Body of pancreas (tissue), 4 donors: ENCODE measurements at places on chromosomes 7 and 10. TPM values are rescaled to one million over a fixed set of nuclear protein-coding genes. Genes with fewer than 3 reads are reported as not detected.

DNA sequence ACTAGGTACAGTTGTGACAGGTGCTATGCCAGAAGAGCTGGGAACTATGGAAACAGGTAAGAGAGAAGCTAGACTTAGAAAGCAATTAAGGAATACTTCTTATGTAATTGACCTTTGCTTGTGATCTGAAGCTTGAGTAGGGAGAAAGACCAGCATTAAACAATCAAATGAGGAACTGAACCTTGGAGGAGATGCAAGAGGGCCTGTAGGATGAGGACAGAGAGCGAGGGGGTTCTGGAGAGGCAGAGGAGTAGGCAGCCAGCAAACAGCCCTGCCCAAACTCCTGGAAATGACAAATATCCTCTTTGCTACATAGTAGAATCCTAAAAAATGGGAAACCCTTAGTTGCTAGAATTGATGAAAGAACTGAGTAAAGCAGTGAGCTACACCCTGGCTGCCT is 41.6 kb upstream of the FAM204A start:
- no peak for DNase-seq

GRCh38 chr7:88647825-88648224 is 111.7 kb upstream of the ZNF804B start:
- no peak for DNase-seq

GRCh38 chr10:75109459-75109778 is 2.0 kb upstream of the SAMD8 start:
- no peak for DNase-seq

GRCh38 chr10:33817605-33818004 is 483.1 kb upstream of the NRP1 start:
- DNase-seq, result no peak

- no peak for DNase-seq
Observed at GRCh38 chr7:86978808-86979506, 80.5 kb downstream of the ELAPOR2 start.

GRCh38 chr7:138632826-138633602 is 68.1 kb downstream of the SVOPL start:
- DNase-seq, result no peak

GRCh38 chr10:128091636-128092210 is 34.5 kb downstream of the MKI67 start:
- no peak for DNase-seq

DNA sequence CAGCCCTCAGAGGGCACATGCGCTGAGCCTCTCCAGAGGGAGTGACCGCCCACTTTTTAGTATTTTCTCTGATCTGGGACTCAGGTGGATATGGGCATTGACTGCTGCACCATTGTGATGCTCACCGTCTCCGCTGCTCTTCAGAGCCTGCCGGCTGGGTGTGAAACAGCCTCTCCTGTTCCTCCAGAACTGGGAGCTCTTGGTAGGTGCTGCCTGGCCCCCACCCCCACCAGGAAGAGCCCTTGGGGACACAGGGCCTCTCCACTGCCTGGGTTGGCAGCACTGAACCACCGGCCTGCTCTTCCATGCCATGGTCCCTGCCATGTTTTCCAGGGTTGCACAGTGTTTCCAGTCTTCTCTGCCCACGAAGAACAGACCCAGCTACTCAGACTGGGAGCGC is 36.3 kb downstream of the ARHGAP22 start:
- no peak for DNase-seq

DNA sequence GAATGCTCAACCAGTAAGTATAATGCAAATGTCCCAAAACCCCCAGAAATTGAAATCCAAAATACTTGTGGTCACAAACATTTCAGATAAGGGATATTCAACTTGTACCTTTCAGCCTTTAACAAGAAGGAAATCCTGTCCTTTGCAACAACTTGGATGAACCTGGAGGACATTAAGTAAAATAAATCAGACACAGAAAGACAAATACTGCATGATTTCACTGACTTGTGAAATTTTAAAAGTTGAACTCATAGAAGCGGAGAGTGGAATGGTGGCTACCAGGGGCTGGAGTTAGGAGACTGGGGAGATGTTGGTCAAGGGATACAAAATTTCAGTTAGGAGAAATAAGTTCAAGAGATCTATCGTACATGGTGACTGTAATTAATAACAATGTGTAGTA is 187.6 kb downstream of the DNAH11 start:
- DNase-seq, result no peak

DNA sequence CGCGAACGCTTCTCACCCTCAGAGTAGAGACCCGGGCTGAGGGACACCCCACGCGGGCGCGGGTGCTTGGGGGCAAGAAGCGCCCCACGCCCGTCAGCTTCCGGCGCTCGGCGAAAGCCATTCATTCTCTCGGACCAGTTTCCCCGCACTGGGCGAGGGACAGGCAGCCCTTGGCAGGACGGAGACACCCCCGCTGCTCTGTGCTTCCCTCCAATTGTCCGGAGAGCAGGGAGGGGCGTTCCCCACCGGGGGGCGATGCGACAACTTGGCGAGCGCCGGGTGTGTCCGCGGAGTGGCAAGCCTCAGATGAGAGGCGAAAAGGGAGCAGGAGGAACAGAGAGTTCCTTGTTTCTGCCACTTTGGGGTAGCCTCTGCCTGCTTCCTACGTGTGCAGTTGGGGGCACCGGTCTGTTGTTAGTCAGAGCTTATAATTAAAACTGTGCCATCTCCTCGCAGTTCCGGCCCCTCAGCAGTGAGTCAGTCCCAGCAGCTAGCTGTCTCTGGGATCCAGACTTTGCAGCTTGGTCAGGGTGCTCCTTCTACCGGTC is 1.7 kb downstream of the GPR158 start:
- DNase-seq, result no peak

GRCh38 chr10:24848195-24848594 is 104.2 kb downstream of the PRTFDC1 start:
- DNase-seq, result no peak

DNA sequence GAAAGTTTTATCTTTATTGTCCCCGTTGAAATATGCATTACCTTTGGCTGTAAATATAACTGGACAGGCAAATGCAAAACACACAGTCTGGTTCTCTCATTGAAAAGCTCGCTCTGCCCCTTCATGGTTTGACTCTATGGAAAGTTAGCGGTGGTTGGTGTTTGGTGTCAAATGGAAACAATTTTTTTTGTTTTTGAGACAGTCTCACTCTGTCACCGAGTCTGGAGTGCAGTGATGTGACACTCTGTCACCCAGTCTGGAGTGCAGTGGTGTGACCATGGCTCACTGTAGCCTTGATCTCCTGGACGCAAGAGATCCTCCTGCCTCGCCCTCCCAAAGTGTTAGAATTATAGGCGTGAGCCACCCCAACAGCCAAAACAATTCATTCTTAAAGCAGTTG is 149.7 kb downstream of the LRRC4 start:
- DNase-seq, result no peak

DNA sequence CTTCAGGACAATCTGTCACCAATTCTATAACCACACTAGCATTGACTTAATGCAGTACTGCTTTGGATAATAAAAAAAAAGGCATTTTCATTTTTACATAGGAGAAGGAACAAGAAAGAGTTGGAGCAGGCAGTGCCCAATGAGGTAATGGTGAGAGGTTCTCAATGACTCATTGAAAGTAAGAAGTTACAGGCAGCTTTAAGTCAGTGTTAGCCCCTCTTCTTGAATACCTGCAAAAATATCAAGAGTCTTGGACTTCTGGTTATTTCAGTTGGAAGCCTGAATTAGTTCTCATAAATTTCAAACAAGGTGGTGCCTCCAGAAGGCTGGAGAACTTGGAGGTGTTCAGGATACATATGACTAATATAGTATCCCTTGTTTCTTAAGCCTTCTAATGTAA is 422.5 kb downstream of the HTR7 start:
- no peak for DNase-seq

- DNase-seq, result no peak
Observed at GRCh38 chr10:86058964-86059363, 307.6 kb downstream of the GRID1 start.

GRCh38 chr7:123747620-123748141 is 1.1 kb downstream of the WASL start:
- peak; percentile 67 for DNase-seq

- DNase-seq, result no peak
Observed at GRCh38 chr7:143407287-143408251, 1.1 kb downstream of the EPHA1 start.

- DNase-seq, result peak; percentile 75
Observed at GRCh38 chr10:18214691-18215563, 74.7 kb downstream of the CACNB2 start.

DNA sequence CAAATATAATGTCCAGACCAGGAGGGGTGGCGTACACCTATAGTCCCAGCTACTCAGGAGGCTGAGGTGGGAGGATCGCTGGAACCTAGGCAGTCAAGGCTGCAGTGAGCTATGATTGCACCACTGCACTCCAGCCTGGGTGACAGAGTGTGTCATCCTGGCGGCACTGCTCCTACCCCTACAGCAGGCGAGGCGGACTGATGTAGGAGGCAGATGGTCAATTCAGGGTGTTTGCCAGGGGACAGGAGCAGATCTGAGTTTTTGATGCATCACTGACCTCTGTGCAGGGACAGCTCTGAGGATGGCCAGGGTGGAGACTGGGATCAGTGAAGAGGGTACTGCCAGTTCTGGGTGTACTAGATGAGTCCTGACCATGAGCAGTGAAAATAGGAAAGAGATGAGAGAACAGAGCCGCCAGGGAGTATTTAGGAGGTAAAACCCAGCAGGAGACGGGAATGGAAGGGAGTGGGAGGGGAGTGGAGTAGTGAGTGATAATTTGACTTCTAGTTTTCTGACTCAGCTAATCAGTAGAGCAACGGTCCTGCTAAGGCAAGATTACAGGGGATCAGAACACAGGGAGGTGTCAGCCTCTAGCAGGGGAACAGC is 75.3 kb downstream of the HIP1 start:
- no peak for DNase-seq

Gene EPDR1
- 24.7 TPM for total RNA-seq

Gene KCND2
- 0.66 TPM for total RNA-seq

Gene BNIP3
- total RNA-seq, result 147 TPM

Gene CELF2
- total RNA-seq, result 10.4 TPM

Gene BTBD16
- total RNA-seq, result not detected

Gene GSTK1
- 75.8 TPM for total RNA-seq

Gene PRF1
- total RNA-seq, result 6.3 TPM

Gene NPY4R
- not detected for total RNA-seq

Gene FAM25A
- not detected for total RNA-seq

Gene DLG5
- 22.6 TPM for total RNA-seq

Gene POLR2J2
- total RNA-seq, result 12.5 TPM
